Stimulated activated CD8-positive, alpha-beta memory T cell treated with anti-CD3 and anti-CD28 coated beads, Interleukin-4, amount 100 ng/mL, for 1 hour (primary cell): ENCODE measurements at places on chromosomes 3 and 15.

GRCh38 chr15:88700716-88701115, 61.9 kb downstream of the ISG20 start:
- no peak for DNase-seq

GRCh38 chr3:79047581-79047980, 720.2 kb downstream of the ROBO1 start:
- DNase-seq, result no peak

- peak; percentile 47 for DNase-seq
Observed at GRCh38 chr15:33226559-33227181, 32.2 kb upstream of the FMN1 start.

DNA sequence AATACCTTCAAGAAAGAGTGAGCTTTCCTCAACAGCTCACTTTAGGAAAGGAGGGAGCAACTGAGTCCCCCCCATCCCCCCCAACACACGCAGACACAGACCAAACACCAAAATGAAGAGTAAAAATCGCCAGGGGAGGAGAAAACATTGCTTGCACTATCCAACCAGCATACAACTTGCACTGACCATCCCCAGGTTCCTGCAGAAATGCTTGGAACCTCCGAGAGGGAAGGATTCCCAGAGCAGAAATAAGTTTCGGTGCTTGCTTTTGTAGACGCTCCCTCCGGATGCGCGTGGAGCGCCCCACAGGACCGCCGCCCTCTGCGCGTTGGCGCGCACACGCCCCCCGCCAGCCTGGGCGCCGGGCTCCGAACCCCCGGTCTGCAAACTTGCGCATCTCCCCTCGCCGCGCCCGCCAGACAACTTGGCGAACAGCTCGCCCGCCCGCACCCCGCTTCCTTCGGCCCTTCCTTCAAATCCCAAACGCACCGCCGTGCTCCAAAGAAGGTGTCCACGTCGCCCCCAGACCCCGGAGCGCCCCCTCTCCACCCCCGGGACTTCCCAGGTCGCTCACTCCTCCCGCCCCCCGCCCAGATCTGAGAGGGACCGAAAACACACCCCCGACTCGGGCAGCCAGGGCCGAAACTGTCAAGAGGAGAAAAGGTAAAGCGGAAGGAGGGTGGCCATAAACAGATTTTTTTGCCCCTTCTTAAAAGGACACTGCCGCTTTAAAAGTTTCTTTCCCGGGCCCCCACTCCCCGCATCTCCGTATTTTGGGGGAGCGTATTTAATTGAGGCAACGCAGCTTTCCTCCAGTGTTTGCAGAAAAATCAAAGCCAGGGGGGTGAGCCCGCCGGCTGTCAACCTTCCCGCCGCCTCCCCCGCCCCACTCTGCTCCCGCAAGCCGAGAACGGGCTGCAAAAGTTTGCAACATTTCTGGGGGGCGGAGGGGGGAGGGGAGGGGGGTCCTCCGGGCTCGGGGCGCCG, 859 bp downstream of the RORA start:
- no peak for DNase-seq

- DNase-seq, result no peak
Observed at GRCh38 chr3:88444251-88444650, 294.5 kb downstream of the C3orf38 start.

DNA sequence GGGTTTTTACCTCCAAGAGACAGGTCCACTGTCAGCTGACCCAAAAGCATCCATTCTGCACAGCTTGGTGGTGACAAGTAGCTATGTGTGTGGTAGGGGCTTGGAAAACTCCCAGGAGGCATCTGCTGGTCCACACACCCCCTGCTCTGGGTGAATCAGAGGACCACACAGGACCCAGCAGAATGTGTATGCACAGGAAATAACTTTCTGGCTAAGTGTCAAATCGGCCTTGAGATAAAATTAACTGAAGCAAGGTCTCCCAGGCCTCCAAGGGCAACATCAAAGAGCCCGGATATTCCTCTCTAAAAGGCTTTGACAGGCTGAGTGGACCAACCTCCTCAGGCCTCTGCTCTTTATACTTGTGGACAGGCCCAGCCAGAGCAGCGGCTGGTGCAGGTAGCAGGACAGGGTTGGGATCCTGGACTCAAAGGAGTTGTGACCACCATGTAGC, 66.5 kb downstream of the CTNNB1 start:
- DNase-seq, result no peak
